ENCODE measurements at places on chromosomes 2 and 18.

DNA sequence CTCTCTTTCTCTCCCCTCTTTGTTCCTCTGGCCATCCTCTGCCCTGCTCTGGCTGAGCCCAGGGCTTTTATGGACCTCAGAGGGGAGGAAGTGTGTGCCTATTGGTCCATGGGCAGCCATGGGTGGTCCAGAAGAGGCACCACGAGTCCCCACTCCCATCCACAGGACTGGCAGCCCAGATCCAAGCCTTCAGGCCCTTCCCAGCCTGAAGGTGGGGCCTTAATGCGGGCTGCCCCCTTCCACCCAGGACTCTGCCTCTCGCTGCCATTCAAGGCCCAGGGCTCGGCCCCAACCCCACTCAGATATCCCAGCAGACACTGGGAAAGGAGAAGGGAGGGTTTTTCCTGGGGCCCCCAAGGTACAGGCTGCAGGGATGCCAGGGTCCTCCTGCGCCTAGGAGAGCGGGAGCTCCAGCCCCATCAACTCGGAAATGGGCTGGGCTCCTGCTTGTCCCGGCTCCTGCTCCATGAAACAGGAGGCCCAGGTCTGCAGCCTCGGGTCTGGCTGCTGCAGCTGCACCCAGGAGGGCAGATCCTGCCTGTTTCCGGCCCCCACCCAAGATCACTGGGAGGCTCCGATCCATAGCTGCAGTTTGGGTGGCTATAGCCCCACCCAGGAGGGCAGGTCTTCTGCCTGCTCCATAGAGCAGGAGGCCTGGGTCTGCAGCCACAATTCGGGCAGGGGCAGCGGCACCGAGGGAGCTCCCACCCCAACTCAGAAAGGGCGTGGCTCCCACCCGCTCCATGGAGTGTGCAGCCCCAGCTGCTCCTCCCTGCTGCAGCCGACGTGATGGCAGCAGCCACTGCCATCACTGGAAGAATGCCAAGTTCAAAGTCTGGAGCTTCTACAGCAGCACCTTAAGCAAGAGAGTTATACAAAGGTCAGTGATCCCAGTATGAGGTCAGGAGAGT, 116.6 kb upstream of the RBBP8 start:
- no peak for DNase-seq

DNA sequence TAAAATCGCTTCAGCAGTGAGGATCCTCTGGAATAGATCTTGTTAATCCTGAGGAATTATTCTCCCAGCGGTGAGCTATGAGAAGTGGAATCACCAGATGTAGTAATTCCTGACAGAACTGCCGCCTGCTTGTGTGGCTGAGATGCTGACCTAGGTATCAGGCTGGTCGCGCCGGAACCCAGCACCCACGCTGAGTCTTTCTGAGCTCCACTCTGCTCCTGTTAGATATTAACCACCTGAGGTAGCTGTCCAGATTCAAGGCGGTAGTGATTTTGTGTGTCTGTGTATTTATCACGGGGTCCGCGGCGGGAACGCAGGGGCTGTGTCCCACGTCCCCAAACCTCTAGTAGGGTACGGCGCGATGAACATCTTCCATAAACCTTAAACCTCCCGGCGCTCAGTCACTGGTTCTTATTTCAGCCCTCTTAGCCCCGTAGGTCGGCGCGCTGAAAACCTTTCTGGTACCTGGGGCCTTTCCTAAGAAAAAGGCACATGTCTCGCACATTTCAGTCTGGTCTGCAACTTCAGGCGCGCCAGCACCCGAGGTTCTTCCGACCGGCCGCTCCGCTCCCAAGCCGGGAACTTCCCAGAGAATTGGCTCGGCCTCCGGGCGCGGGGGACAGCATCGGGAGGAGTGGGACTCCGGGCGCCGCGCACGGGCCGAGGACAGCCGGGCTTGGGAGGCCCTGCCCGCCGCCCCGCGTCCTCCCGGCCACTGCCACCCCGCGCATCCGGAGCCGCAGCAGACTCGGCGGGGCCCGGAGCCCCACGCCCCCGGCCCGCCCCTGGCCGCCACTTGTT, 542 bp upstream of the CNNM3 start:
- peak; percentile 16 for DNase-seq

DNA sequence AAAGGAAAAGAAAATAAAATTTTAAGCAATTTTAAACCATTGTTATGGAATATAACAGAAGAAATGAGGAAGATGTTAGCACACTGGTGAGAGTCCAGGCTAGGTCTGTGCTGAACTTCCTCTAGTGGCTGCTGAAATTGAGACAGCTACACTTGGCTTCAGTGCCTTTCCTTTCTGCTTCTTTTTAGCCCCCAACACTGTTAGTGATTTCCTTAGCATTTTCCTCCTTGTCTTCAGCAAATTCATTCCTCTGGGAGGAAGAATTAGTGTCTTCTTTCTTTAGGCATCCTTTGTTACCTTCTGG, 47.6 kb downstream of the ITGAV start:
- DNase-seq: no peak

GRCh38 chr18:45275367-45276113, 339.7 kb upstream of the SLC14A2 start:
- no peak for DNase-seq

GRCh38 chr2:186848873-186849578, at the start of gene ZSWIM2:
TSS of gene ZSWIM2 (minus strand) at chr2:186849170. CDS start at chr2:186849130, 40 bp downstream.
- no peak for DNase-seq

DNA sequence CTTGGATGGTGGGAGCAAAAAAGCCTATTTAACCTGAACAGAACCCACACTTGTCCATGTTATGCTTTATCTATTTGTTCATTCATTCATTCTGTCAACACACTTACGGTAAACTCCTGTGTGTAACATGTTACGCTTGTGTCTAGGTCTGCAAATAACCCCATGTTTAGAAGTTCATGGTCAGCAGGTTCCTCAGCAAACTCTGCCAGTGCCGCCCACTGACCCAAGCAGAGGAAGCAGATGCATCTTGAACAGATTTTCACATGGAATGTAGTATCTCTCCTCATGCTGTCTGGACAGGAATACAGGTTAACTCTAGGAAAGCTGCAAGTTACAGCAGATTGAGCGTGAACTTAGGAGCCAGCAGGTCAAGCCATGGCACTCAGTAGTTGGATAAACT, 213.7 kb upstream of the COPS8 start:
- DNase-seq: no peak

DNA sequence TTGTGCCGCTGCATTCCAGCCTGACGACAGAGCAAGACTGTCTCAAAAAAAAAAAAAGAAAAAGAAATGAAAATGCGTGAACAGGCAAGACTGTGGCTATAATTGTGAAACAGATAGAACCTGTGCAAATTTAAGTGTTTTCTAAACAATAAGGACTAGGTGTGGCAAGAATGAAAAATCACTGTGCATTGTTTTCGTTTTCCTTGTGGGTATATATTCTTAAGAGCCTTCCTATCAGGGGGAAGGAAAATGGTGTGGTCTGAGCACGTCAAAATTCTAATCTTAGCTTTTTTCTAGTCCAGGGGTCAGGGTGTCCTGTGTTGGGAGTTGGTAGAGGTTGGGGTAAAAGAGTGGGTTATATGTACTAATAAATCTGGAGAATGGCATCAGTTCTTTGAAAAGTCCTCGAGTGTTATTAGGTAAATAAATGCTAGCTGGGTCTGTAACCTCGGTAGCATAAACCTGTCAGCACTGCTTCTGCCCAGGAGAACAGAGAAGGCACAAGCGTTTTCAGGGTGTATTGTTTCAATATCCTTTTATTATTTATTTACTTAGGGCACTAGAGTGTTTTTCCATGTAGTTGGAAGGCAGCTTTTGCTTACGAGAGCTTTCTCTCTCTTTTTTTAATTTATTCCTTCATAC, 11.6 kb downstream of the ATP6V1C2 start:
- DNase-seq: no peak

DNA sequence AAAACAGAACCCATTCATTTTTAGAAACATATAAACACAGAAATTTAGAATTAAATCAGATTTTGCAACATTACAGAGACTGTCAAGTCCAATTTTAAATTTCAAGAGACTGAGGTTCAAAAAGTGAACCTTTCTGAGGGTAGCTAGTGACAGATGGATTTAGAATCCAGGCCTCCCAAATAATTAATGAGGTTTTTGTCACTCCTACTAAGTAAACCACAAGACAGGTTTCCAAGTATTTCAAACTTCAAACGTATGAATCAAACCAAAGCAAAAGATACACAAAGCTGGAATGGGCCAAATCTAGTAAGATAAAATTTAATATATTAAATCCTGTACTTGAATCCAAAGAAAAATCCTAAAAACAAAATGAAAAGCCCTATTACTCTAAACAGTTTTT, 25.3 kb downstream of the PPP4R3B start:
- DNase-seq: no peak

- no peak for DNase-seq
Observed at GRCh38 chr18:11366410-11366809, 217.0 kb upstream of the PIEZO2 start.

DNA sequence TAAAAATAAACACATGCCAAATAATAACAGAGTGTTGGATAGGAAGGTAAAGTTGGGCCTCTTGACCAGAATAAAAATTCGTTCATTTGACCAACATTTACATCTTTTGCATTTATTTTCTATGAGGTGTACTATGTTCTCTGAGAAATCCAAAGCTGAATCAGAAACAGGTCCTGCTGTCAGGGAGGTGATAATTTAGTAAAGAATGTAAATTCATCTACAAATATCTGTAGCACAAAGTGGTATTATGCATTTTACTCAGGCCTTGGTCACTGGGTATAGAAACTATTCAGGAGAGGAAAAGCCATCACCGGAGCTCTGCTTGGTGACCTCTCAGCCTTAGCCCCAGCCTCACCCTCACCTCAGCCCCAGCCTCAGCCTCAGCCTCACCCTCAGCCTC, 208.9 kb downstream of the SPP2 start:
- no peak for DNase-seq

GRCh38 chr2:120390381-120391055, 44.6 kb downstream of the INHBB start:
- DNase-seq: no peak

- DNase-seq: no peak
Observed at GRCh38 chr18:48036226-48036625, 105.8 kb upstream of the SMAD2 start.

DNA sequence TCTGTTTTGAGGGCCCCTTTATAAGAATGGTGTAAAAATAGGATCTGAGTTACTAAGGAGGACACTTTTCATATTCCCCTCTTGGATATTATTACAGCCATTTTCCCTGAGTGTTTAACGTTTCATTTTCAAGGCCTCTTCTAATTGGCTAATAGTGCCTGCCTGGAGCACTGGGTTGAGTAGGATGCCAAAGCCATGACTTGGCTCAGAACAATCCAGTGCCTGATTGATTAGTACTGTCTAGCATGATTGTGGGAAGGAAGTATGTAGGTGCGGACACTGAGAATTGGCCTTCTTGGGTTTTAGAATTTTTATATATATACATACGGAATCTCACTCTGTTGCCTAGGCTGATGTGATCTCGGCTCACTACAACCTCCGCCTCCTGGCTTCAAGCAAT, 66.1 kb downstream of the NAB1 start:
- no peak for DNase-seq

DNA sequence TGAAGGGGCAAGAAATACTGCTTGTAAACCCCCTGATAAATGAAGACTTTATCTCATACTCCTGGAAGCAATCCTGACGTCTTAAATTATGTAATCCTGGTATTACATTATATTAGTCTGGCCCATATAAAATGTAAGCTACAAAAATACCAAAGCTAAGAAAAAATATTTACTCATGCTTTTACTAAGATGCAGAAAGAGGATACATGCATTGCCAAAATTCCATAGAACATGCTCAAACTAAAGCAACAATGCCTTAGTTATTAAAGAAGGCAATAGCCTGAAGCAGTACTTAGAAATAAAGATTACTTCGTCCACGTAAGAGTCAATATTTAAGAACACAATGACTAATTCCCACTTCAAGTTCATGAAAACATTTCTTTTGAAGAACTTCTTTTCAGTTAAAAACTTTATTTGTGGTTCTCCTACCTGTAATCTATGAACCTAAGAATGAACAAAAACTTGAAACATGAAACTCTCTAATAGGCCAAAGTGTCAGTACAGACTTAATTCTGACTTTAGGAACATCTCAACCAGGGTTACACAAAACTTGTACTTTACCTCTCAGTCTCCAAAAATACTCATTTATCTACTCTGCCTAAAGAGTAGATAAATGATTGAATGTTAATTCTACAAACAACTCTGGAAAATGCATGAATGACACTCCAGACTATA, 117.3 kb downstream of the THADA start:
- DNase-seq: no peak
